ENCODE measurements at places on chromosomes 16 and 17.

DNA sequence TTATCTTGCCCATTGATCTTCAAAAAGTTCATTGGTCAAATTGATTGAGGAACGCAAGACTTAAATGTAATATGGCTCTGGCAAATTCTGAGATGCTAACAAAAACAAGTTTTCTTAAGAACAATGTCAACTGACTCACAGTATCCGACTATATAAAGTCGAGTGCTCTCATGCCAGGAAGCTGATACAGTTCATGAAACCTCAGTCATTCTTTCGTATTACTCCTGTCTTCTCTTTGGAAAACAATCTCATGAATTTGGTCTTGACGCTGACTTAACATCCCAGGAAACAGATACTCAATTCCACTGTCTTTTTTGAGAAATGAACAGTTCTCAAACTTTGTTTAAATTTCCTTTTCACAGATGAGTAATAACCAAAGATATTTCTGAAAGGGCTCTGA, 704.9 kb downstream of the MAF start:
- no peak for DNase-seq

DNA sequence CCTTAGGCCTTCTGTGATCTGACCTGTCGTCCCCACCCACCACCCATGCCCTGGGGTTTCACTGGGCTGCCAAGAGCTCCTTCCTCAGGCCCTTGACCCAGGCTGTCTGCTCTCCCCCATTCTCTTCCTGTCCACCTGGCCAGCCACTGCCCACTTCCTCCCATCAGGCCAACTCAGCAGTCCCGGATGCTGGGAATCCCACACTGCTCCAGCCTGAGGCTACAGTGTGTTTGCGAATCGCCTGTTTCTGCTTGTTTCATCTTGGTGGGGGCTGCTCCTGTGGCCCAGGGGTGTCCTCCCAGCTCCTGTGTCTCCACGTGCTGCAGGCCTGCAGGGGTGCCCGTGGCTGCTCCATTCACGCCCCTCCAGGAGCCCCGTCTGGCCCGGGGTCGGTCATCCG, 839 bp upstream of the METRN start:
- DNase-seq: no peak

DNA sequence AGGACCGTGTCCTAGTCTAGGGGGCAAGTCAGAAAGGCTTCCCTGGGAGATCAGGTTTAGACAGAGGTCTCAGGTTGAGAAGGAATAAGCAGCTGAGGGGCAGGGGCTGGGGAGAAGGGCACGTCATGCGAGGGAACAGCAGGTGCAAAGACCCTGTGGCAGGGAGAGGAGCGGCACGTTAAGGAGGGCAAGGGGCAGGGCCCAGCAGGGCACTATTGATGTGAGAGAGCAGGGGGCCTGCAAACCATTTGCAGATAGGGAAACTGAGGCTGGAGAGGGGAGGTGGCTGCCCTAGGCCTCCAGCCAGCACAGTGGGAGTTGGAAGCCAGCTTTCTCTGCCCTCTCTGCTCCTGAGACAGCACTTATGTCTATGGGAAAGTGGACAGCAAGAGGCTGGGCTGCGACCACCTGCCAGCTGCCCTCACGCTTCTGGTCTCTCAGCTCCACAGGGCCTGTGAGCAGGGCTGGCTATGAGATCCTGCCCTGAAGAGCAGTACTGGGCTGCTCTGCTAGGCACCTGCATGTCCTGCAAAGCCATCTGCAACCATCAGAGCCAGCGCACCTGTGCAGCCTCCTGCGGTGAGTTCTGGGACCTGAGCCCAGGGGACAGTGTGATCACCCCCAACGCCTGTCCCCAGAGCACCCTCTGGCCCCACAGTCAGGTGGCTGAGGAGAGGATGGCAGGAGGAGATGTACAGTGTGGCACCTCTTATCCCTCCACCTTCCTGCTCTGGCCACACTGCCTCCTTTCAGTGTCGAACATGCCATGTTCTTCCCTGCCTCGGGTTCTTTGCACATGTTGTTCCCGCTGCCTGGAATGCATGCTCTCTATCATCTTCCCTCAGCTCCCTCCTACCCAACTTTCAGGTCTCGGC, 61.5 kb downstream of the USP22 start:
- no peak for DNase-seq

DNA sequence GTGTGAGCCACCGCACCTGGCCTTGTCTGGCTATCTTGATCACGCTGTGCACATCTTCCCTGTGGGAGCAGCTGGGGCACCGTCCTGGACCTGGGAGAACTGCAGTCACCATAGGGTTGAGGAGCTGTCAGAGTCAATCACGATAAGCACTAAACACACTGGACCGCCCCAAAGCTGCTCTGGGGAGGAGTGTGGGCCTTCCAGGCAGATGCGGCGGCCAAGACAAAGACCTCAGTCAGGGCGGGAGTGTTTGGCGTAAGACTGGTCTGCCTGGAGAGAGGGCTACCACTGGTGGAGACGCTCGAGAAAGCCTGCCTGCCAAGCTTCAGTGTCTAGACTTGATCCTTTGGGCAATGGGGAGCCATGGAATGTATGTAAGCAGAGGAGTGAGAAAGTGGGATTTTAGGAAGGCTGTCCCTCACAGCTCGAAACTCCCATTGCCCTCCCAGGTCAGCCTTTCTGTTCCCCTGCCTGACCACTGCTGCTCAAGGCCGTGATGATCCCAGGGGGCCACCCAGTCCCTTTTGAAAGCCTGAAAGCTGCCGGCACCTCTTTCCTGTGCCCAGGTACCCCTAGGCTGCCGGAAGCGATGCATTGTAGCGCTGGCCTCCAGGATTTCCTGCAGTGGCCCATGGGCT, 29.3 kb upstream of the CIBAR2 start:
- no peak for DNase-seq

DNA sequence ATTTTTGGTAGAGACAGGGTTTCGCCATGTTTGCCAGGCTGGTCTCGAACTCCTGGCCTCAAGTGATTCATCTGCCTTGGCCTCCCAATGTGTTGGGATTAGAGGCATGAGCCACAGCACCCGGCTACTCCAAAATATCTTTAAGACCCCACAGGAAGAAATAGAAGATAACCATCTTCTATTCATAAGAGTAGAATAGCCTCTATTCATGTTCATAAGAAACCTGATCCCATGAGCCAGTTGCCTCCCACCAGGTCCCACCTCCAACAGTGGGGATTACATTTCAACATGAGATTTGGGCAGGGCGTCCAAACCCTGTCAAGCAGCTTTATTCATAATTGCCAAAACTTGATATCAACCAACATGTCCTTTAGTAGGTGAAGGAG, 13.9 kb upstream of the TMC7 start:
- DNase-seq: no peak

DNA sequence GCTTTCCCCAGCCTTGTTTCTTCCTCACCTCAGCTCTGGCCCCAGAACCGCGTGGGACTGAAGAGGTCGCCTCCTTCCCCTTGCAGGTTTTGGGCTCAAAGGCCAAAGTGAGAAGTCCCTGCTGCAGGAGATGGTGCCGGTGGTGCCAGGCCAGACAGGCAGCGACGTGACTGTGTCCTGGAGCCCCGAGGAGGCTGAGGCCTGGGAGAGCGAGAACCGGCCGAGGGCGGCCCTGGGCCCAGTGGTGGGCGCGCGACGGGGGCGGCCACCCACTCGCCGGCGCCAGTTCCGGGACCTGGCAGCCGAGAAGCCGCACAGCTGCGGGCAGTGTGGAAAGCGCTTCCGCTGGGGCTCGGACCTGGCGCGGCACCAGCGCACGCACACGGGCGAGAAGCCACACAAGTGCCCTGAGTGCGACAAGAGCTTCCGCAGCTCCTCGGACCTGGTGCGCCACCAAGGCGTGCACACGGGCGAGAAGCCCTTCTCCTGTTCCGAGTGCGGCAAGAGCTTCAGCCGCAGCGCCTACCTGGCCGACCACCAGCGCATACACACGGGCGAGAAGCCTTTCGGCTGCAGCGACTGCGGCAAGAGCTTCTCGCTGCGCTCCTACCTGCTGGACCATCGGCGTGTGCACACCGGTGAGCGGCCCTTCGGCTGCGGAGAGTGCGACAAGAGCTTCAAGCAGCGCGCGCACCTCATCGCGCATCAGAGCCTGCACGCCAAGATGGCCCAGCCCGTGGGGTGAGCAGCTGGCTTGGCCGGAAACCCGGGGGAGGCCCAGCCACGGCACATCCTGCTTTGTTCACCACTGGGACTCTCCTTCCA, 6.0 kb downstream of the ZNF213 start:
- DNase-seq: no peak

Data from NCI-H2171 (cell line).